ENCODE measurements at places on chromosomes 1 and 21.
A peak's percentile ranks its signal among the peaks of the same experiment; 100 is the strongest.

DNA sequence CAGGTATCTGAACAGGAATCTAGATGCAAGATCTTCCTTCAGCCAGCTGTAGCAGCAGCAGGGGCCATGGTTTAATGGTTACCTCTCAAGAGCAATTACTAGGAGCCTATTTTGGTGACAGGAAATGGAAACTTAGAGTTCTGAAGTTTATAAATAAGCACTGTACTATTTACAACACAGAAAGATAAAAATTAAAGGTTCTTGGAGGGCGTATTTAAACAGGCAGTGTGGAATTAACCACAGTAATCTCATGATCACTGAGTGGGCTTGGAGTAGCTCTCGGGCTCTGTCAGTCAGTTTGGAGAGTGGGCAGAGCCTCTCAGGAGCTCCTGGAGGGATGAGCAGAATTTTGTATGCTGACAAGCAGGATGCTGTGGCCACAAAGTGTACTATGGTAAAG lies 10.2 kb upstream of the FCRL5 start:
- peaks cover 14% of the 10 kb centered on the region for H3K27me3 ChIP-seq
- no peaks in the 10 kb centered on the region for H3K4me1 ChIP-seq
- H3K27ac ChIP-seq = no peak overlapping the region
- H3K36me3 ChIP-seq = no peaks in the 10 kb centered on the region

GRCh38 chr1:26401891-26402290 lies 8.7 kb upstream of the LIN28A start:
- H3K27me3 ChIP-seq = peaks cover 11% of the 10 kb centered on the region
- no peak overlapping the region for H3K4me3 ChIP-seq
- no peak overlapping the region for H3K27ac ChIP-seq
- H3K36me3 ChIP-seq = no peaks in the 10 kb centered on the region
- H3K4me1 ChIP-seq = no peaks in the 10 kb centered on the region

DNA sequence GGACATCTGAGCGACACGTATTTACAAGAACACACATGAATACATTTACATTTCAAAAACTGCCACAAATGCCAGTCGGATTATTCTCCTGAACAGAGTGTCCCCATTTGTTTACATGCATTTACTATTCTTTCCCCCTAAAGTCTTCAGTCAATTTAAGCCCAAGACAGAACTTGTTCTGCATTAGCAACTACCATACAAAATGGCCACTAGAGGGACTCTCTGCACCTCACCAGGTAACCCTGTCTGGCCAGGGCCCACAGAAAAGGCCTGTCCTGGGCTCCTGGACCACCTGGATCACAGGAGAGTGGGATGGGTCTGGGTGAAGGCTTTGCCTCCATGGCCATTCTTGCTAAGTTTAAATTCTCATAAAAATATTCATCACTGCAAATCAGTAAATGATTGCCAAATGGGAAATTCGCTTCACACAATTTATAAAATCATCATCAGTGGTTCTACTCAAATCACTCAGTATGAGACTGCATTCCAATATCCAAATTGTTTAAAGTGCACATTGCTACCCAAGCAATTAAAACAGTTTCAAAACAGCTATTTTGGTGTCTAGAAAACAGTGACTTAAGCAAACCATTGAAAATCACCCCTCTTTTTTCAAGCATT lies 12.5 kb upstream of the GUCA2A start:
- peaks cover 6% of the 10 kb centered on the region for H3K36me3 ChIP-seq
- no peak overlapping the region for H3K27ac ChIP-seq
- DNase-seq = peak; percentile 29

GRCh38 chr1:43577655-43578542 lies 47.2 kb downstream of the PTPRF start:
- DNase-seq = no peak
- peaks cover 4% of the 10 kb centered on the region for H3K4me1 ChIP-seq
- no peak overlapping the region for H3K27ac ChIP-seq
- H3K4me3 ChIP-seq = no peak overlapping the region

GRCh38 chr1:151790940-151791651 lies 796 bp upstream of the TDRKH start:
- peak overlapping the region; percentile 89 for H3K27ac ChIP-seq
- H3K4me3 ChIP-seq = peak overlapping the region; percentile 95
- H3K36me3 ChIP-seq = peaks cover 3% of the 10 kb centered on the region
- H3K4me1 ChIP-seq = peaks cover 18% of the 10 kb centered on the region
- H3K27me3 ChIP-seq = no peaks in the 10 kb centered on the region
- peak; percentile 36 for DNase-seq

DNA sequence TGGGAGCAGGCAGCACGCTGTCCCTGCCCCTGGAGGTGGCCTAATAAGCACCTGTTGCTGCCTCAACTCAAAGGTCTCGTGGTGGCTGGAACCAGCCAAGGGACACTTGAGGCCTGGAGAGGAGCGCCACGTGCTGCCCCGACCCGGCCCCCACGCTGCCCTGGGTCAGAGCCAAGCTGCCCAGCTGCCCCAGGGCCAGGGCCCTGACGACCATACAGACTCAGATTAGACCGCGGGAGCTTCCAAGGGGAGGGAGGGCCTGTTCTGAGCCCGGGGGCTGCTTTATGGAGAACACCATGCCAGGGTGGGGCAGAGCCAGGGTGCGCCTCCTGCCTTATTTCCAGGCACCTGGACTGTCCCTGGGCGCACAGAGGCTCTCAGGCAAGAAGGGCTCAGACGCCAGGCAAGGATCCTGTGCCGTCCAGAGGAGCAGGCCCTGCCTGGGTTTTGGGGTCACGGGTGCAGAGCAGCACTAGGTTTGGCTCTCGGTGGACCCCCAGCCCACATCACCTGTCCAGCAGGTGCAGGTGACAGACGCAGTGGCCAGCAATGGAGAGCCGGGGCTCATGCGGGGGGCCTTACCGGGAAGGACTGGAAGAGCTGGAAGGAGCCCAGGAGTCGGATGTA lies 18.6 kb downstream of the KRTAP10-1 start:
- H3K27me3 ChIP-seq = no peaks in the 10 kb centered on the region
- no peak overlapping the region for H3K4me3 ChIP-seq
- H3K4me1 ChIP-seq = no peaks in the 10 kb centered on the region

DNA sequence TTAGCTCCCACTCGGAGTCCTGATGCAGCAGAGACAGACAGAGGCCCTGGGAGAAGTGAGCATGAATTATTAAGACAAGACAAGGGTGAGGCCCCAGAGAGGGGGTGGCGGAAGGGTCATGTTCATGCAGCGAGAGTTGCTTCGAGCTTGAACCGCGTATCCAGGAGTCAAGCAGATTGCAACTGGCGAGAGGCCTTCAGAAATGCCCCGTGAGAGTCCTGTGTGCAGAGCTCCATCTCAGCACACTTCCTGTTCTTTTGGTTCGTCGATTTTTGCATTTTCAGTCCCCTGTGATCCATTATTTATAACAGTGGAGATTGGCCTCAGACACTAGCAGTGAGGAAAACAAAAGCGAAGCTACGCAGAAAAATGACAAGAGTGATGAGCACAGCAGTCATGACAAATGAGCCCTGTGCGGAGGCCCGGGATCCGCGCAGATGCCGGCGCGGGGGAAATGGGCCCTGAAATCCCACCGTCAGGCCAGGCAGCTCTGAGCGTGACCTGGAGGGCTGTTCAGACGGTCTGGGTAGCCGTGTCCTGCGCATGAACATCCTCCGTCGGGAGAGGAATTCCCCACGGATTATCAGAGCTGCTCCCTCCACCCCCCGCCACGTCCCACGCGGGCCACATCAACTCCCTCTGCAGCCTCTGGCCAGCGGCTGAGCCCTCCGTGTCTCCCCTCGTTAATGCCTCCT lies 15.0 kb downstream of the PDE9A start:
- DNase-seq = no peak
- H3K4me1 ChIP-seq = no peaks in the 10 kb centered on the region
- no peaks in the 10 kb centered on the region for H3K36me3 ChIP-seq
- no peak overlapping the region for H3K27ac ChIP-seq
- H3K27me3 ChIP-seq = no peaks in the 10 kb centered on the region

- peak overlapping the region; percentile 86 for H3K27ac ChIP-seq
- H3K27me3 ChIP-seq = peaks cover 1% of the 10 kb centered on the region
- peak overlapping the region; percentile 82 for H3K4me3 ChIP-seq
- peaks cover 19% of the 10 kb centered on the region for H3K36me3 ChIP-seq
These were observed 661 bp downstream of the PLEKHO1 start for GRCh38 chr1:150150133-150151021.

DNA sequence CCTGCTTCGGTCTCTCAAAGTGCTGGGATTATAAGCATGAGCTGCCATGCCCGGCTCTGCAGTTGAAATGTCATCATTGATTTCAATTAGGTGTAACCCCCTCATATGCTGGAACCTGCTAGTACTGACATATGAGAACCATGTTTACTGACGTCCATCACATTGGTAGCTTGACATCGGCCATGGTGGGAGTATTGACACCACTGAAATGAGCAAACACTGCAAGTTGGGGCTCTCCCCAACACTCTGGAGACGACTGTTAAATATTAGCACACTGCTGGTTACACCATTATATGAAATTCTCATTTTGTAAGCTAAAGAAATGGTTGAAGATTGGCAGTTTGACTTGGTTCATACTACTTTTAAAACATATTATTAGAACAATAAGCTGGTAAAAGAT lies 63.7 kb downstream of the CNST start:
- peaks cover 36% of the 10 kb centered on the region for H3K36me3 ChIP-seq
- no peak overlapping the region for H3K4me3 ChIP-seq
- H3K4me1 ChIP-seq = peaks cover 12% of the 10 kb centered on the region
- H3K27ac ChIP-seq = peak overlapping the region; percentile 13
- DNase-seq = no peak

GRCh38 chr1:185091480-185091879 lies 46.1 kb downstream of the RNF2 start:
- H3K4me3 ChIP-seq = no peak overlapping the region
- peaks cover 44% of the 10 kb centered on the region for H3K36me3 ChIP-seq
- H3K27me3 ChIP-seq = no peaks in the 10 kb centered on the region

GRCh38 chr1:164671966-164672571 lies 113.1 kb downstream of the PBX1 start:
- H3K4me1 ChIP-seq = peaks cover 2% of the 10 kb centered on the region
- no peak overlapping the region for H3K27ac ChIP-seq
- DNase-seq = no peak
- H3K4me3 ChIP-seq = no peak overlapping the region
- H3K27me3 ChIP-seq = no peaks in the 10 kb centered on the region

DNA sequence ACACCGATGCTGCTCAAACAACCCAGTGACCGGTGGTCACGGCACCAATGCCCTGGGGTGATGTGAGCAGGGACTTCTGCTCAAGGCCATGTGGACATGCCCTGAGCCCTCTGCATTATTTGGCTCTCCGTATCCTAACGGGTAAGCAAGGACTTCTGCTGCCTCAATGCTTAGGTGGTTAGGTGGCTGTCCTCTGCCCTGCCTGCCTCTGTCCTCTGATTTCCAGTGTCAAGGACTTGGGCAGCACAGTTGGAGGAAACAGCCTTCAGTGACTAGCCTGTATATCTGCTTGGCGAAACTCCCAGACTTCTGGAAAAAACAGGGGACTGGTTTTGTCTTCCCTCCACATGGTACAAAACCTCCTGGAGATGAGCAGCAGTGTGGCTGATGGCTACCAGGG lies 34.5 kb downstream of the DNAJC11 start:
- DNase-seq = no peak
- H3K4me1 ChIP-seq = no peaks in the 10 kb centered on the region
- no peaks in the 10 kb centered on the region for H3K27me3 ChIP-seq
- H3K36me3 ChIP-seq = peaks cover 27% of the 10 kb centered on the region
- H3K4me3 ChIP-seq = no peak overlapping the region
- no peak overlapping the region for H3K27ac ChIP-seq

DNA sequence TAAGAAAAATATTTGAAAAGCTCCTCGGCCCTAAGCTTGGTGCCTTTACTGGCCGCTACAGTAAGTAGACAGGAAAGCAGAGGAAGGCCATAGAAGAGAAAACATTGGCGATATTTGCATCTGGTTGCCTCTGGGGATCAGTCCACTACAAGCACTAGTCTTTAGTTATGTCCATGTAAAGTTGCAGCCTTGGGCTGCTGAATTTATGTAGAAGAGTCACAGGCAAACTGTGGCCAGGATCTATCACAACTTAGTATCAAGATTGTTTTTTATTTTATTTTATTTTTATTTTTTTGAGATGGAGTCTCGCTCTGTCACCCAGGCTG lies 228.7 kb upstream of the CAMK1G start:
- no peaks in the 10 kb centered on the region for H3K27me3 ChIP-seq
- no peaks in the 10 kb centered on the region for H3K4me1 ChIP-seq
- no peak overlapping the region for H3K27ac ChIP-seq

- no peaks in the 10 kb centered on the region for H3K36me3 ChIP-seq
- peaks cover 3% of the 10 kb centered on the region for H3K27me3 ChIP-seq
- DNase-seq = no peak
These were observed 35.0 kb downstream of the COL18A1 start for GRCh38 chr21:45439901-45440461.

DNA sequence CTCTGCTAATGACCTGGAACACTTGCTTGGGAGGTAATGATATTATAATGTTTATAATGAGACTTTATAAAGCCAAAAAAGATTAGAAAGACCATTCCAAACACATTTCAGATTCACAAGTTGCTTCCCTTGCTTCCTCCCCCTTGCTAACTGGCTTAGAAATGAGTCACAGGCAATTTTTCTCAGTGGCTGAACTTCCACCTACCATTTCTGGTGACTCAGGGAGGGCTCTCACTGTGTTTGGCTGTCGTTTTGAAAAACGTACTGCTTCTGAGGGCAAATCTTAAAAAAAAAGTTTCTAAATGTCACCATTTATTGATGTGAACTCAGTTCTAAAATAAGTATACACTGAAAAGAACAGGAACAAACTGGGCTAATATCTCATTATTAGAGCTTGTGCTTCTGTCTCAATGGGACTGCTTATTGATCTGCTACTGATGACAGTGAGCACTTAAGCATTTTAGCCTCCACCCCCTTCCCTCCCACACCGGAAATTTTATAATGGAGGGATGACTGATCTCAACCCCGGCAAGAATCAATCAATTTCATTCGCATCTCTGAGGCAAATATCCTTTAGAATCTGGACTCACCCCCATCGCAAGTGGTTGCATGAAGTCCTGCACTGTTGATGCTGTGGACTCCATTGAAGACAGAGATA lies 278.3 kb downstream of the KCTD3 start:
- DNase-seq = no peak
- H3K27me3 ChIP-seq = no peaks in the 10 kb centered on the region
- no peaks in the 10 kb centered on the region for H3K4me1 ChIP-seq

GRCh38 chr1:39609618-39610331 lies 29.7 kb downstream of the HEYL start:
- no peak overlapping the region for H3K4me3 ChIP-seq
- peaks cover 9% of the 10 kb centered on the region for H3K4me1 ChIP-seq
- H3K27ac ChIP-seq = no peak overlapping the region
- DNase-seq = peak; percentile 92
- H3K36me3 ChIP-seq = no peaks in the 10 kb centered on the region

GRCh38 chr1:87451229-87451920 lies 122.7 kb downstream of the LMO4 start:
- peaks cover 16% of the 10 kb centered on the region for H3K4me1 ChIP-seq
- no peaks in the 10 kb centered on the region for H3K36me3 ChIP-seq
- no peak overlapping the region for H3K27ac ChIP-seq
- H3K4me3 ChIP-seq = no peak overlapping the region
- no peak for DNase-seq

GRCh38 chr1:8943498-8944405 lies 1.9 kb upstream of the CA6 start:
- DNase-seq = no peak
- peak overlapping the region; percentile 25 for H3K27ac ChIP-seq
- peaks cover 34% of the 10 kb centered on the region for H3K4me1 ChIP-seq

- H3K4me1 ChIP-seq = peaks cover 4% of the 10 kb centered on the region
- H3K27me3 ChIP-seq = no peaks in the 10 kb centered on the region
- no peak overlapping the region for H3K27ac ChIP-seq
- no peak overlapping the region for H3K4me3 ChIP-seq
- DNase-seq = peak; percentile 29
- H3K36me3 ChIP-seq = no peaks in the 10 kb centered on the region
These were observed 40.7 kb upstream of the PRKACB start for GRCh38 chr1:84103197-84103992.

Measured in activated CD4-positive, alpha-beta T cell treated with anti-CD3 and anti-CD28 coated beads for 36 hours (primary cell).